ENCODE measurements at places on chromosomes 5 and 9.

DNA sequence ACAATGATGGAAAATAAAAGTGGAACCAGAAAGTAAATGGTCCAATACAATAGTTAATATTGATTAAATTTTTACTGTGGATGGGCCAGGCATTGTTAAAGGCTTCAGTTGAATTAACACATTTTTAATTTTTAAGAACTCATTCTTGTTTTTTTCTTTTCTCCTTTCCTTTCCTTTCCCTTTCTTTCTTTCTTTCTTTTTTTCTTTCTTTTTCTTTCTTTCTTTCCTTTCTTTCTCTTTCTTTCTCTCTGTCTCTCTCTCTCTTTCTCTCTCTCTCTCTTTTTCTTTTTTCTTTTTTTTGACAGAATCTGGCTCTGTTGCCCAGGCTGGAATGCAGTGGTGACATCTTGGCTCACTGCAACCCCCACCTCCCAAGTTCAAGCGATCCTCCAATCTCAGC, 13.3 kb upstream of the OTULINL start:
- DNase-seq = no peak

- DNase-seq = no peak
Observed at GRCh38 chr5:109833946-109834345, 144.2 kb downstream of the MAN2A1 start.

DNA sequence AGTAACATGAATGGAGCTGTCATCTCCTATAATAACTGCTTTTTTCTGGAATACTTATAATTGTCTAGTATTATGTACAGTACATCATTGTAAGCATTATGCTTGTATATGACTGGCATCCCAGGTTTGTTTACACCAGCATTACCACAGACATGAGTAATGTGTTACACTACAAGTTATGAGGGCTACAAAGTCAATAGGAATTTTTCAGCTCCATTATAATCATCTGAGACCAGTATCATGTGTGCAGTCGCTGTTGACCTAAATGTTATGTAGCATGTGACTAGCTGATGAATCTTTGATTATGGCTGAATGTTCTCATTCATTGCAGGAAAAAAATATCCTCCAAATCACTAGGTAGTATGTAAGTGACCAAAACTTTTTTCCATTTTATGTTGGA, 2.2 kb downstream of the ZCCHC9 start:
- no peak for DNase-seq

DNA sequence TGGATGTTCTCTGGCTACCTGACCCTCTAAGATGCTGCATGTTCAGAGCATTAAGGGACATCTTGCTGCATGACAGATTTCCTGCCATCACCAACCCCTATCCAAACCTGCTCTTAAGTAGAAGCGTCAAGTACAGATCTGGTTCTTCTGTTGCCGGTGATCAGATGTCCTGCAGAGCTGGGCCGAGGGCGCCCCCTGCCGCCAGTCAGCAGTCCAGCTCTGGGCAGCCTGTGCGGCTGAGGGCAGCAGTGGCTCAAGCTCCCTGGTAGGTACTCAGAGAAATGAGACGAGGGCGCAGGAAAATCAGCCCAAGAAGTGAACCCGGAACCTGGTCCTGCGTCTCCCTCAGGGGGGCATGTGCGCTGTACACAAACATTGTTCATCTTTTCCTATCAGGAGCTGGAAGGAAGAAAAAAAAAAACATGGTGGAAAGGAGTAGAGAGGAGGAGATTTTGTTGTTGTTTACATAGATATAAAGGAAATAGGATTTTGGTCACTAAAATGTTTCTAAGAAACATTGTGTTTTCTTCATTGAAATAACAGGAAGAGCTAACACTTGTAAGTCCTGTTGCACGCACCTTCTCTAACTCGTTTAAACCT, 95.8 kb downstream of the CFAP90 start:
- DNase-seq = peak; percentile 19

- DNase-seq = no peak
Observed at GRCh38 chr5:27217155-27217956, 179.0 kb upstream of the CDH9 start.

DNA sequence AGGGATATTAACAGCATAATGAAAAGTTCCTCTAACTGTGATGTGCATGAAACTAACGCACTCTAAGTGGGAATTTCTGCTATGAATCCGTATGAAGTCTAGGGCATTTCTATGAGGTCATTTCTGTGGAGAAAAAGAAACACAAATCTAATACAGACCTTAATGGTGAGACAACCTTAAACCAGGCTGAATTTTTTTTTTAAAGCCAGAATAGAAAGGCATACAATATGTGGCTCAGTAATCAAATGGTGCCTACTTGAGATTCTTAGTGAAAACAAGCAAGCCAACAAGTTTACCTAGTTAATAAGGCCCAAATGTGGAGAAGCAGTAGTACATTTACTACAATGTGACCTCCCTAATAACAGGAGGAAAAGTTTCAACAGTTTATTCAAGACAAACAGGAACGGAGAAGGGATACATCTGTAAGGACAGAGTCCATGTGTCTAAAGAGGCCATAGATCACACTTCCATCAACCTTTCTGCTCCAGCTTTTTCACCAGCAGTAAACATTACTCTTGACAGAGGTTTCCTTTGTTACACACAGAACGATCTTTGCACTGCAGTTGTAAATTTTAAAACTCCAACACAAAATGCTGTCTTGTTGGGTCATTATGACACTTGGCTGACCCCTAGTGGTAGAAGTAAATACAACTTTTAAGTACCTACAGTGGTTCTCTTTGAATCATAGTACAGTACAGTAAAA, 26.2 kb downstream of the CARNMT1 start:
- no peak for DNase-seq
